Activated CD8-positive, alpha-beta memory T cell treated with anti-CD3 and anti-CD28 coated beads for 48 hours (primary cell): ENCODE measurements at places on chromosomes 16 and 17.

GRCh38 chr16:69364088-69364487, 12.5 kb upstream of the TMED6 start:
- no peak for DNase-seq

GRCh38 chr17:4851084-4851483, 17.9 kb downstream of the MINK1 start:
- DNase-seq, result no peak

DNA sequence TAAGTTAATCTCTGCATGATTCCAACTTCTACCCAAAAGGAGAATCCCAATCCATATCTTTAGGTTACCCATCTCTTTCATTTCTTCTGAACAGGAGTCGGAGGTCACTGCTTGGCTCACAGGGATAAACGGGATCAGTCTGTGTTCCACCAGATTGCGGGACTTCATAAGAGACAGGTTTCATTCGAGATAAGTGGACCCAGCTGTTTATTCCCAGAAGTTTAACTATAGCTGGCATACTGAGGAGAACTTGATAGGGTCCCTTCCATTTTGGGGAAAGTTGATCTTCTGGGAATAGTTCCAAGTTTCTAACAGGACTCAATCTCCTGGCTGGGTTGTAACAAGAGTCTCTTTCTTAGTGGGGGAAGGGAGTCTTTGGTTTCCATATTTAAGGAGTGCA, 45.4 kb upstream of the ARL4D start:
- DNase-seq, result no peak

- DNase-seq, result no peak
These were observed 17.9 kb downstream of the WWOX start for GRCh38 chr16:78117391-78117790.

DNA sequence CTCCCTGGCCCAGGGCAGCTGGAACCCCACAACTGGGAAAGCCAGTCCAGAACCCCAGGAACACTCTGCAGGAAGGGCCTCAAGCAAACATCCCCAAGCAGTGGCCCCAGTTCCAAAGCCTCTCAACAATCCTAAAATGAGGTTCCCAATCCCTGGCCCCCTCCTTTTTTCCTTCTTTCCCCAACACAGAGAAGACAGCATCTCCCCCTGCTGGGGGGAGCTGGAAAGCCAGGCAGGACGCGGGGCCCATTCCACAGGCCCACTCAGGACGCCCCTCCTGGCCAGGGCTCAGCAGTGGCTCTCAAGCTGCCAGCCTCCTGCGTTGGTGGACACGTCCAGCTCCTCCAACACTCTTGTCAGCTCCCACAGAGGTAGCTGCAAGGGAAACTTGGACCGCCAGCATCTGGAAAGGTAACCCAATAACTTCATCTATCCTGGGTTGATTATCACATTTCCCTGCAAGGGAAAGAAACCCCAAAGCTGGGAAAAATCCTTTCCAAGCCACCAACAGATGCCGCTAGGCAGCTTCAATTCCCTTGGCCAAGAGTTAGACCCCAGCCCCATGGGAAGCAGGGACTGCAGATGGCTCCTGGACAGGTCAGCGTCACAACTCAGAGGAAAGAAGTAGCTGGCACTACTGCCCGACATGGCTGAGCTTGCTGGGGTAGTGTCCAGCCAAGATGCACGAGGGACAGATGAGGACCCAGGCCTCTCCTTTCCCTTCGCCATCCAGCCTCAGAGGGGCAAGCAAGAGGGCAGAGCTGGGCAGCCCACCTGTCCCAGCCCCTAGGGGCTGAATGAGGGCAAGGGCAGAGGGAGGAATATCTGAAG, 7.6 kb downstream of the HDAC5 start:
- DNase-seq, result no peak

DNA sequence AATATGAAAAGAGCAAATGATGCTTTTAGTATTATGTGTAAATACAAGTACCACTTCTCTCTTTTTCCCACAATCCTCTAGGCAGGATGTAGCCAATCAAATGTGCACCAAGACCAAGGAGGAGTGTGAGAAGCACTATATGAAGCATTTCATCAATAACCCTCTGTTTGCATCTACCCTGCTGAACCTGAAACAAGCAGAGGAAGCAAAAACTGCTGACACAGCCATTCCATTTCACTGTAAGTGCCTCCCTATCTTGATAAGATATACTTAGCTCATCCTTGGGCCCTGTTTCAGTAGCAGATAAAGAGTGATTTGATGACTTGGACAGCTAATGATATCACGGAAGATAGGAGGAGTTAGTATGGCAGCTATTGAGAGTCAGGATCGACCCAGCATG, 33.7 kb downstream of the TADA2A start:
- DNase-seq, result no peak

DNA sequence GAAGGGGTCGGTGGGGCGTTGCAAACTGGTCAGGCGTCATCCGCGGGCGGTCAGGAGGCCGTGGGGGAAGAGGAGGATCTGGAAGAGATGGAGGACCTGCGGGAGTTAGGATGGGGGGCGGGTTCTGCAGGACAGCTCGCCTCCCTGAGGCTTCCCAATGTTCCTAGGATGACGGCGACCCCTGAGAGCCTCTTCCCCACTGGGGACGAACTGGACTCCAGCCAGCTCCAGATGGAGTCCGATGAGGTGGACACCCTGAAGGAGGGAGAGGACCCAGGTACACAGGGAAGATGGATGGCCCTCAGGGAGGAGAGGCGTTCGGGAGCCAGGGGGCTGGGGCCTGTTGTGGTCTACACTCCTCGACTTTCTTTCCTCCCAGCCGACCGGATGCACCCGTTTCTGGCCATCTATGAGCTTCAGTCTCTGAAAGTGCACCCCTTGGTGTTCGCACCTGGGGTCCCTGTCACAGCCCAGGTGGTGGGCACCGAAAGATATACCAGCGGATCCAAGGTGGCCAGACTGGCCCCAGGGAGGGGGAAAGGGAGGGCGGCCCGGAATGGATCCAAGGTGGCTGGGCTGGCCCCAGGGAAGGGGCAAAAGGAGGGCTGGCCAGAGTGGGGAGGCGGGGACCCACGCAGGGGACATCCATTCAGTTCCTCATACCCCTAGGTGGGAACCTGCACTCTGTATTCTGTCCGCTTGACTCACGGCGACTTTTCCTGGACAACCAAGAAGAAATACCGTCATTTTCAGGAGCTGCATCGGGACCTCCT, 839 bp downstream of the PLD2 start:
- DNase-seq, result no peak

GRCh38 chr17:74545843-74546230, at the start of gene CD300C:
CD300C (minus strand) TSS chr17:74546115; CDS start chr17:74545782, 333 bp downstream.
- no peak for DNase-seq

- no peak for DNase-seq
These were observed 701 bp upstream of the MRC2 start for GRCh38 chr17:62626719-62627218.

DNA sequence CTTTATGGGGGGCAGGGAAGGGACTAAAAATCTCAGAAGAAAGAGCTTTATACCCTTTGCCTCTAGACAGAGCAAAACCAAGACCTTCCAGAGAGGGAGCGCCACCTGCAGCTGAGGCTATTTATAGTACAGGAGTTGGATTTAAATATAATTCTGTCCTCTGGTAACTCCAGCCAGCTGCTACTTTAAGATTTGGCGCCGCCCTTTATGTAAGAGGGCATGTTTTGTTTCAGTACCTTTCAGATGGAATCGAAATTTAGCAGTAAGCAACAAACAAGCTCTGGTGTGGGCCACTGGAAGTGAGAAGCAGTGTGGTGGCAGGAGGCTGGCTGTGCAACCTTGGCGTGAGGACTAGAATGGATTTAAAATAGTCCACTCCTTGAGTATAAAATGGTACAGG, 5.2 kb upstream of the GUCY2D start:
- no peak for DNase-seq

GRCh38 chr17:51627779-51628178, 367.4 kb downstream of the UTP18 start:
- DNase-seq, result no peak

GRCh38 chr16:4850211-4850610, 2.9 kb downstream of the UBN1 start:
- DNase-seq, result no peak

GRCh38 chr16:52535076-52535475, 11.9 kb downstream of the TOX3 start:
- no peak for DNase-seq

GRCh38 chr16:57485916-57486857, at the start of gene DOK4:
DOK4 (minus strand) TSS chr16:57486493; CDS start chr16:57479507, 6,986 bp downstream.
- peak; percentile 66 for DNase-seq

GRCh38 chr16:2250652-2251295, 613 bp downstream of the ECI1 start:
- DNase-seq, result no peak

GRCh38 chr16:23836404-23837311, 875 bp downstream of the PRKCB start:
- DNase-seq, result no peak

DNA sequence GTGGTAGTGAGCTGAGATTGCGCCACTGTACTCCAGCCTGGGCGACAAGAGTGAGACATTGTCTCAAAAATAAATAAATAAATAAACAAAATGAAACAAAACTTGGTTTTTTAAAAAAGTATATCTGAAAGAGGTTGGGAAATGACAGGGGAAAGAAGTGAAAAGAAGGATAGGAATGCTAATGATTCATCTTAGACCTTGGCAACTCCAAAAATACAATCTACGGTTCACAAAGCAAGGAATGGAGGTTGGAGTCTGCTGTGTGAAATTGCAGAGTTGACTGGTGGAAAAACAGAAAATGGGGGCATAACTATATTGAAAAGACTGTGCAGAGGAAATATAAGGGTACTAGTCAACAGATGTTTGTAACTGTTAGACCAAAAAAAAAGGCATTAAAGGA, 40.0 kb upstream of the CD300E start:
- DNase-seq, result no peak

DNA sequence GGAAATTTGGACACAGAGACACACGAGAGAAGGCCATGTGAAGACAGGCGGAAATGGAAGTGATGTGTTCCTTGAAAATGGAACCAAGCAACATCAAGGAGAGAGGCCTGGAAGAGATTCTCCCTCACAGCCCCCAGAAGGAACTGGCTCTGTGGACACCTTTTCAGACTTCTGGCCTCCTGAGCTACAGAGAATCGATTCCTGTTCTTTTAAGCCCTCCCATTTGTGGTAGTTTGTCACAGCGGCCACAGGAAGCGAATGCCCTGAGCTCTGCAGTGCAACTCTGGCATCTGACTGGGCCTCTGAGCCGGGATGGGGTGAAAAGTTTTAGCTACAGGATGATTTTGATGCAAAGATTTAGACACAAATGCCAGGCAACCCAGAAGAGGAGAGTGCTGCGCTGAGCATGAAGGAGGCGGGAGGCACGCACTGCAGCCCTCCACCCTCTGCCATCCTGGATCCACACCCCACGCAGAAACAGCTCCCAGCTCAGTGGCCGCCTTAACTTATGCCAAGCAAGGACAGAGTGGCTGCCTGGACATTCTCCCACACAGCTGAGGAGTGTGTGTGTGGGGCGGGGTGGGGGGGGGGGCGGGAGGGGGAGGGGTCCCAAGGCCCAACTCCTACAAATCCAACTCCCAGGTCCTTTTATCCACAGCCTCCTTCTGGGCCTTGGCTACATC, 2.2 kb downstream of the TIMP2 start:
- no peak for DNase-seq

- DNase-seq, result no peak
These were observed 35.5 kb upstream of the ZC3H18 start for GRCh38 chr16:88534638-88535190.

DNA sequence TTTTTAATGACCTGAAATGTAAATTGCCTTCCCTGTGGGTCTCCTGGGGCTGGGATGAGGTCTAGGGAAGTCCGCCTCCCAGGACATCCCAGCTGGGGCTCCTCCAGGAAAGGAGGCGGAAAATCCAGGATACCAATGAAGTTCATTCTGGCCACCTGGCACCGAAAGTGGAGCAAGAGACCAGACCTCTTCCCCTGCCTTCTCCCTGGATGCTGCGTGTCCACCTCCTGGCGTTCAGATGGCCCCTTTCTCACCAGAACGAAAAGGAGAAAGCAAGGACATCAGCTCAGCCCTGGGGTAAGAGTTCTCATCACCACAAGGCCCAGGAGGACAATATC, 20.4 kb downstream of the RBFOX3 start:
- no peak for DNase-seq

- DNase-seq, result no peak
These were observed 79.8 kb downstream of the ARHGAP23 start for GRCh38 chr17:38507921-38508569.

- DNase-seq, result no peak
These were observed 9.9 kb downstream of the CLEC19A start for GRCh38 chr16:19295393-19295792.

- no peak for DNase-seq
These were observed 24.4 kb upstream of the GPT2 start for GRCh38 chr16:46859719-46860152.

DNA sequence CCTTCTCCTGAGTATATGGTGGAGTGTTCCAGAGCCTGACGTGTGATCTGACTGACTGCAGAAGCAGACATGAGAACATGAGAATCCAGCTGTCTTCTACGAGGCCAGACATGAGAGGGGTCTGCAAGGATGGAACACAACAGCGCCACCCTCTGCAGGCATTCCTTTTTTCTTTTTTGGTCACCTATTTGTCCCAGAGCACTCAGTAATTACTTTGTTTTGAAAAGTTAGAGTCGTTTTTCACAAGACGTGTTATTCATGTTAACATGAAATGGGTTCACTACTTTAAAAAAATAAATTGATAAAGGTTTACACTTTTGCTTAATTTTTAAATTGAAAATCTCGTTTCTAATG, 43.8 kb upstream of the ATP2A3 start:
- no peak for DNase-seq

DNA sequence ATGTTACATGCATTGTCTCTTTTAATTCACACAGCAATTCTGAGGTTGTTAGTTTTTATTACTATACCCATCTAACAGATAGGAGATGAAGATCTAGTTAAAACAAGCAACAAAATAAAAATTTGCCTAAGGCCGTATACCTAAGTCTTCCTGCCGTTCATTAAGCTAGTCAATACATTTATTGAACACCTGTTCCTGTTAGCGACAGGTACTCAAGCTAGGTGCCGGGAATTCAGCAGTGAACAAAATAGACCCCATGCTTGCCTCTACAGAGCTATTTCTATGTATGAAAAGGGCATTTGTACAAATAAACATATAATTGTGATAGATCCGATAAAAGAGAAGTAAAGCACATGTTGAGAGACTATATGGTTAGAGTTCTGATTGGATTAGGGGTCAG, 3.4 kb upstream of the VPS53 start:
- no peak for DNase-seq

GRCh38 chr17:41784207-41784744, 2.2 kb downstream of the JUP start:
- DNase-seq, result no peak

DNA sequence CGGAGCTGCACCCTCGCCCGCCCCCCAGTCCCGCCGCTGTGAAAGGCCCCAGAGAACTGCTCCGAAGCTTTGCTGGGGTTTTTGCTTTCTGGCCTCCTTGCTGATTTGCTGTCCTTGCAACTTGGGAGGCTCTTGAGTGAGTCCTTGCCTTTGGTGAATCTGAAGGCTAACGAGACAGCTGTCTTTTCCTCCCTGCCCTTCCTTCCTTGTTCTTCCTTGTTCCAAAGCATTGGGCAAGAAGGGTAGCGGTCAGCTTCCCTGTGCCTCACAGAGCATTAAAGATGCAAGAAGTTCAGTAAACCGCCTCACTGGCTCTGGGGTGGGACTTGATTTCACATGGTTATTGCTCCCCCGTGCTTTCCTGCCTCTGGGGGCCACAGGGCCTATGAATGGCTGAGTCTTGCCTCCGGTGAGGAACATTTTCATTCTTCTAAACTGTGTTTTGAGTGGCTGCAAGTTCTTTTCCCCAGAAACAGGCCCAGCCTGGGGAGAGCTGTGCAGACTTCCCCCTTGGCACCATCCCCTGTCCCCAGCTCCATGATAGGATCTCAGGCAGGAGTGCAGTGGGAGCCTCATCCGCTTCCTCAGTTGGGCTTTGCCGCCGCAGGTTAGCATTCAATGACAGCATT, 1.4 kb downstream of the YPEL2 start:
- no peak for DNase-seq
